ENCODE measurements at places on chromosomes 13 and 19. TPM values are rescaled to one million over a fixed set of nuclear protein-coding genes. Genes with fewer than 3 reads are reported as not detected.

- DNase-seq, result no peak
- no peaks in the 10 kb centered on the region for H3K4me1 ChIP-seq
- no peak overlapping the region for H3K27ac ChIP-seq
- no peaks in the 10 kb centered on the region for H3K27me3 ChIP-seq
- H3K4me3 ChIP-seq, result no peak overlapping the region
Measured at GRCh38 chr13:90416938-90417337, 930.5 kb upstream of the MIR17HG start.

- no peaks in the 10 kb centered on the region for H3K4me1 ChIP-seq
- H3K36me3 ChIP-seq, result no peaks in the 10 kb centered on the region
- H3K27ac ChIP-seq, result no peak overlapping the region
- DNase-seq, result no peak
- no peaks in the 10 kb centered on the region for H3K27me3 ChIP-seq
- no peak overlapping the region for H3K4me3 ChIP-seq
Measured at GRCh38 chr13:99366075-99366987, 59.1 kb upstream of the GPR183 start.

DNA sequence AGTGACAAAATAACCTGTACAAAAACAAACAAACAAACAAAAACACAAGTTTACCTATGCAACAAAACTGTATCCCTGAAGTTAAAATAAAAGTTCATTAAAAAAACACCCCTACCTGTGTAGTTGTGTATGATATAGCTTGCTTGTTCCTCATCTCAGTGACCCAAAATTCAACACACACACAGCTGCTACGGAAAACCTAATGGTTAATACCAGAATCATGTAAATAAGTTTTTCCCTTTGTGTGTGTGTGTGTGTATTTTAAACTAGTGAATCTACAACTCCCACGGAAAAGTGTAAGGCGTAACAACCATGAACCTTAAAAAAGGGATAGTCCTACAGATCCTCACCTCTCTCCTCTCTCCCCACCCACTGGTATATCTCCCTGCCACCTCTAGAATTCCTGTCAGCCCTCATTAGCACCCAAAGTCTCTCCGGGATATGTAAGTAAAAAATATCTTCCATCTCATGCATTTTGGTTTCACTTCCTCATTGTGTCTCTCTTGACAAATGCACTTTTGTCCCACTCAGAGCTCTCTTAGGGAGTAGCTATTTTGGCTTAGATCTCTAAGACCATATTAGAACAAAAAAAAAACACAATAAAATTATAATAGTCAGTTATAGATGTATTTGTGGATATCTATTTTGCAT, 2236.5 kb downstream of the PCDH9 start:
- H3K4me1 ChIP-seq, result no peaks in the 10 kb centered on the region
- DNase-seq, result no peak
- H3K27ac ChIP-seq, result no peak overlapping the region
- H3K4me3 ChIP-seq, result no peak overlapping the region

GRCh38 chr19:17352608-17353280, 15.4 kb downstream of the GTPBP3 start:
- no peak for DNase-seq
- H3K27me3 ChIP-seq, result peaks cover 45% of the 10 kb centered on the region
- peaks cover 10% of the 10 kb centered on the region for H3K4me1 ChIP-seq

DNA sequence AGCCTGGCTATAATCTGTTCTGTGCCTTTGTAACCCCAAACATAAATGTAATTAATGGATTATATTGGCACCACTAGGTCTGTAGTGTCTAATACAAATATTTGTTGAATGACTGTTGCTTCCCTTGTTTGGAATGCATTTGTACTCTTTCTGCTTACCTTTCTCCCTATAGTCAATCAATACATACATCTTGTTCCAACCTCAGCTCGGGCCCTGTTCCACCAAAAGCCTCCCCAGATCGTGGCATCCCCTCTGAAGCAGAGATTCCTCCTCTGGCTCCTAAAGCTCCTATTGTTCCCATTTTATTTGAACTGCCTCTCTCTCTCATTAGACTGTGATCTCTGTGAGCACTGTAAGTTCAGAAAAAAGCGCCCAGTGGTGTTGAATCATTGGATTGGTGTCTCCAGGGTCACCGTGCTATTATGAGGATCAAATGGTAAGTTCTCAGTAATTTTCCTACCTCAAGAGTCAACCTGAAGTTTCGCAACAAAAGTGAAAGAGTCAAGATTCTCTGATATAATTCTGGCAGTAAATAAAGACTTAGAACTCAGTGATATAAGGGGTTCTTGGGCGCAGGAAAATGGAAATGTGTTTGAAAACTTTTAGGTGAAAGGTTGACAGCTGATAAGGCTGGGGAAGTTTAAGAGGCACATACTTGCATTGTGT, 151.5 kb downstream of the KLF5 start:
- H3K4me1 ChIP-seq, result peaks cover 31% of the 10 kb centered on the region
- peak overlapping the region; percentile 49 for H3K4me3 ChIP-seq
- H3K27ac ChIP-seq, result peak overlapping the region; percentile 96
- peaks cover 9% of the 10 kb centered on the region for H3K36me3 ChIP-seq
- no peaks in the 10 kb centered on the region for H3K27me3 ChIP-seq

- H3K4me3 ChIP-seq, result no peak overlapping the region
- no peaks in the 10 kb centered on the region for H3K36me3 ChIP-seq
- no peaks in the 10 kb centered on the region for H3K4me1 ChIP-seq
- no peak for DNase-seq
- no peaks in the 10 kb centered on the region for H3K27me3 ChIP-seq
Measured at GRCh38 chr13:109357751-109358471, 428.5 kb downstream of the IRS2 start.

GRCh38 chr13:48000559-48001113, 437 bp downstream of the SUCLA2 start:
- H3K27me3 ChIP-seq, result no peaks in the 10 kb centered on the region
- H3K27ac ChIP-seq, result peak overlapping the region; percentile 96
- H3K4me1 ChIP-seq, result peaks cover 44% of the 10 kb centered on the region
- H3K36me3 ChIP-seq, result peaks cover 29% of the 10 kb centered on the region

- H3K27me3 ChIP-seq, result no peaks in the 10 kb centered on the region
- no peak overlapping the region for H3K4me3 ChIP-seq
- peaks cover 17% of the 10 kb centered on the region for H3K4me1 ChIP-seq
- H3K27ac ChIP-seq, result no peak overlapping the region
Measured at GRCh38 chr13:99228737-99229691, 28.4 kb downstream of the UBAC2 start.

- no peak overlapping the region for H3K4me3 ChIP-seq
- DNase-seq, result no peak
- H3K27ac ChIP-seq, result no peak overlapping the region
- peaks cover 22% of the 10 kb centered on the region for H3K27me3 ChIP-seq
- no peaks in the 10 kb centered on the region for H3K4me1 ChIP-seq
- H3K36me3 ChIP-seq, result no peaks in the 10 kb centered on the region
Measured at GRCh38 chr13:25169951-25170553, 2.0 kb downstream of the AMER2 start.

- H3K27me3 ChIP-seq, result no peaks in the 10 kb centered on the region
- DNase-seq, result peak; percentile 74
- H3K4me3 ChIP-seq, result peak overlapping the region; percentile 6
- H3K4me1 ChIP-seq, result peaks cover 47% of the 10 kb centered on the region
- peaks cover 9% of the 10 kb centered on the region for H3K36me3 ChIP-seq
- H3K27ac ChIP-seq, result peak overlapping the region; percentile 82
Measured at GRCh38 chr13:29925457-29926097, 75.2 kb upstream of the UBL3 start.

DNA sequence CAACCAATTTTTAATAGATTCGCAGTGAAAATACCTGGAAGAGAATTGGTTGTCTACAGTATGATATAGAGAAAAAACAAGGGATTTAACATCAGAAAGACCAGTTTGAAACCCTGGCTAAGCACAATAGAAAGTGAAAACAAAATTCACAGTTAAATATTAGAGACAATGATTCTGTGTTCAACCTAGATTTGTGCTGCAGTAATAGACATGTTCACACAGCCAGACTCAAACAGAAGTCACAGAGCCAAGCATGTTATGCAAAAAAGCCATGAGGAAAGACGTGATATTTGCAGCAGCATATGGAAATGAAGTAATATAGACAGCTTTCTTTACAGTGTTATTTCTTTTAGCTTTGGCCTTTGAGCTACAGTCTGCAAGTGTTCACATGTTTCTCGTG, 48.1 kb downstream of the SCEL start:
- no peak for DNase-seq
- no peaks in the 10 kb centered on the region for H3K27me3 ChIP-seq
- H3K4me3 ChIP-seq, result no peak overlapping the region
- H3K36me3 ChIP-seq, result no peaks in the 10 kb centered on the region
- no peak overlapping the region for H3K27ac ChIP-seq

- H3K27ac ChIP-seq, result no peak overlapping the region
- no peak for DNase-seq
- no peaks in the 10 kb centered on the region for H3K27me3 ChIP-seq
- peaks cover 8% of the 10 kb centered on the region for H3K4me1 ChIP-seq
- no peak overlapping the region for H3K4me3 ChIP-seq
Measured at GRCh38 chr19:1794424-1795172, 17.5 kb downstream of the ATP8B3 start.

The CEACAM8 gene
- total RNA-seq, result not detected

The TLE6 gene
- total RNA-seq, result 3.4 TPM

The FBXO46 gene
- 43.8 TPM for total RNA-seq

The PTGER1 gene
- total RNA-seq, result 1.3 TPM
